ENCODE measurements at places on chromosomes 7 and 10.

GRCh38 chr7:48058990-48059389, 23.6 kb downstream of the C7orf57 start:
- DNase-seq, result no peak

DNA sequence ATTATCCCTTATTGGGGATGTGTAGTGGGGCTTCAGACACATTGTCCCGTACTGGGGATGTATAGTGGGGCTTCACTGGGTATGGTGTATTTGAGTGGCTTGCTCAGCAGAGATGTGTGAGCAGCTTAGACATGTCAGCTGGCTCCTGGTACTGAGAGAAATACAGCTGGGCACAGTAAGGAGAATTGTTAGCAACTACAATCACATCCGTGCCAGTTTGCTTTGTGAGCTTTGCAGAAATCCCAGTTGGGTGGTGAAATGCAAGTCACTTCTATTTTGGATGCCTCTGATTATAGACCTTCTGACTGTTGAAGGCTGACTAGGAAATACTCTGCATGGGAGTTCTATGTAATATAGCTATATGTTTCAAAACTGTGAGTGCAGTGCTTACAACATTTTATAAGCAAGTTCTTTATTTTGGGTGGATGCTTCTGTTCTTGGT, 10.8 kb downstream of the CCNY start:
- DNase-seq, result no peak

DNA sequence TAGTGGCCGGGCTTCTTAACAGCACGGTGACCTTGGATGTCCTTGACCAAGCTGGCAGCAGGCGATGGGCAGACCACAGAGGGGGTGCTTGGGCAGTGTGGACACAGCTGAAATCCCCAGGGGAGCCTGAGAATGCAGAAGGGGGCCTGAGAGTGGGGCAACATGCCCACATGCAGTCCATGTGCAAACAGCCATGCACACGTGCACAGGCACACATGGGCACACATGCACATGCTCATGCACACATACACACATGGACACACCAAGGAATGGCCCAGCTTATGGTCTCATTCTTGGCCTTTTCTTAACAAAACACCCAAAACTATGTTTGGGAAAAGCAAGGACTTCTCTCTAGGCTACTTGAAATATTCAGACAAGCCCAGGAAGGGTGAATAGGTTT, 483.9 kb upstream of the MKI67 start:
- no peak for DNase-seq

GRCh38 chr7:70405241-70405640, 726.7 kb upstream of the GALNT17 start:
- DNase-seq, result no peak

DNA sequence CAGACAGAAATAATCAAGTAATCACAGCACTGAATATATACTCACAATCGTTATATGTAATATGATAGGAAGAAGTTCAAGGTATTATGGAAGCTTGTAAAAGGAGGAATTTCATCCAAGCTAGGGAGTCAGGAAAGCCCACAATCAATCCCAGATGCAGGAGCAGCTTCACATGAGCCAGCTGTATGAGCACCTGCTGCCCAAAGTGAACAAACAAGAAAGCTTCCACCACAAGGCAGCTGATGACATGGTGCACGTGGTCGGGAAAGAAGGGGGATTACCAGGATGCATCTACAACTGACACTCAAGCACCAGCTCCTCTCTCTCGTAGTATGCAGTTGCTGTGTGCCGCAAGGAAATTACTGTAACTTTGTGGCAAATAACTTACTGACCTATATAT, 225.2 kb downstream of the XPNPEP1 start:
- DNase-seq, result no peak

- no peak for DNase-seq
Measured at GRCh38 chr10:73519336-73519735, 23.5 kb upstream of the PPP3CB start.

GRCh38 chr7:66529883-66530610, 98.6 kb upstream of the KCTD7 start:
- no peak for DNase-seq

DNA sequence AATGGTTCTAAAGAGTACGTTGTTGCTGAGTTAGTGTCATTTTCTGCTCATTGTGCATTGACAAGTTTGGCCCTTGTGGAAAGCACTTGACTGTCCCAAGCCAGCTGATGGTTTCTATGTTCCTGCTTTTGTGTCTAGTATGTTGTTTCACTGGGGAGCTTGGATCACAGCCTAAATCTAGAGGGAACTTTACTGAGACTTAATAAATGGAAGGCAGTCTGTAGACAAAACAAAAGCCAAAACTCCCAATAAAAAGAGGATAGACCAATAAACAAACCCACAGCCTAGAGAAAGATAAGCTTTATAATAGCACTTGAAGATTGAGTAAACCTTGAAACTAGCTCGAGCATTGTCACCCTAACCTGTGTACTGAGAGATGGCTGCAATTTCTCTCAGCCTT, 196.8 kb downstream of the ADRA2A start:
- DNase-seq, result no peak

GRCh38 chr10:79069325-79070080, 737 bp downstream of the ZMIZ1 start:
- DNase-seq, result peak; percentile 35

- DNase-seq, result no peak
Measured at GRCh38 chr7:45511721-45512597, 62.2 kb upstream of the ADCY1 start.

- no peak for DNase-seq
Measured at GRCh38 chr10:78864761-78865537, 203.8 kb upstream of the ZMIZ1 start.

GRCh38 chr10:128873411-128874054, 593.5 kb upstream of the MGMT start:
- no peak for DNase-seq

GRCh38 chr7:87056346-87056745, 3.1 kb downstream of the ELAPOR2 start:
- DNase-seq, result no peak

GRCh38 chr10:110918269-110918642, 724 bp downstream of the BBIP1 start:
- DNase-seq, result peak; percentile 74

DNA sequence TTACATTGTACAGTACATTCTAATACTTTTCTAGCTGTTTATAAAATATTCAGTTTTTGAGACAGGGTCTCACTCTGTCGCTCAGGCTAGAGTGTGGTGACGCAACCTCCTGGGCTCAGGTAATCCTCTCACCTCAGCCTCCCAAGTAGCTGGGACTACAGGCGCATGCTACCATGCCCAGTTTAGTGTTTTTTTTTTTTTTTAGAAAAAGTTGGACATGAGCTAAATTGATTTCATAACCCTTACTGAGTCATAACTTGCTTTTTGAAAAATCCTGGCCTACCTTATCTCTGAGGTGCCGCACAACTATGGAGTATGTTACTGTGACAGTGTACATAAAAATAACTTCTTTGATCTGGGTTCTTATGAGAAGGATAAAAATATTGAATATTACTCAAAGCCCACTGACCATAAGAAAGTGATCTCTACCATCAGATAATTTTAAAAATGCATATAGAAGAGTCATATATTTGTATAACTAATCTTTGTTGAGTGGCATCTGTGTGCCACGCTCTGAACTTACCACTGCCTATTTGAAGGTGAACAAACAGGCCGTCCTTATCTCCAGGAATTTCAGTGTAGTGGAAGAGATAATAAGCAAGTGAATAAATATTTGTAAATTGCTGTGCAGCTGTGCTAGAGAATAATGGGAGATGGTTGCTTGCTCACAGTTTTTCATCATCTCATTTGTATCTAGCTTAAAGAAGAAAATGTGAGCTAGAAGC, 73.2 kb downstream of the PPP1R9A start:
- no peak for DNase-seq

DNA sequence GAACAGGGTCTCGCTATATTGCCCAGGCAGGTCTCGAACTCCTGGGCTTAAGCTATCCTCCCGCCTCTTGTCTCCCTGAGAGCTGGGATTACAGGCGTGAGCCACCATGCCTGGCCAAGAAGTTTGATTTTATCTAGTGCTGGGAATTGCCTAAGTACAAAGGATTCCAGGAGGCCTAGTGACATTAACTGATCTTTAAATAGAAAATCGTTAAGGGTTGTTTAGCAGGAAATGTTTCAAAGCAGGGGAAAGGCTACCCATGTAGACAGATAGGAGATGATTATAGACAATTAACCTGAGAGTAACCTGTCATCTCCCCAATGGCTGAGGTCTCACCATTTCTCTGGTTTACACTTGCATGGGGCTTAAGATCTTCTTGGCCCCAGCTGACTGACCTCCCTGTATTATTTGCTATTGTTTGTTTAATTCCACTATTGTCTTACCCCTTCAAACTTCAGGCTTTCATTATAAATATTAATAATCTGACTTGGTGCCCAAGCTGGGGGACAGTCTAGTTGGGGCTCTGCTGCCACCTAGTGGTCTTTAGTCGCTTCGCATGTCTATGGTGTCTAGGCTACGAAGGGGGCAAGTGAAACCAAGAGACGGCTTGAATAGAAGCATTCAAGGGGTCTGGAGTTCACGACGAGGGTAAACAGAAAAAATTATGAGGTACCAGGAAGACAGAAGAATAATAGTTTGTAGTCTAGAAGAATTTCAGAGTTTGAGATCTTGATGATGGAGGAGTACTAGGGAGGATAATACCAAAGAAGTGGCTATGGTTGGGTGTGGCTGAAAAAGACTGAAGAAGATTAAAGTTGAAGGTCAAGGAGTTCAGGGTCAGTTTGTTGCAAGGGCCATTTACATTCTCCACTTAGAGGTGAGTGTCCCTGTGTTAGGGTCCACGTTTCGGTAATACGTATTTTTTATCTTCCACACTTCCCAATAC, 40.4 kb upstream of the BPGM start:
- DNase-seq, result peak; percentile 11

GRCh38 chr10:122123186-122123585, 134.2 kb downstream of the TACC2 start:
- DNase-seq, result no peak

DNA sequence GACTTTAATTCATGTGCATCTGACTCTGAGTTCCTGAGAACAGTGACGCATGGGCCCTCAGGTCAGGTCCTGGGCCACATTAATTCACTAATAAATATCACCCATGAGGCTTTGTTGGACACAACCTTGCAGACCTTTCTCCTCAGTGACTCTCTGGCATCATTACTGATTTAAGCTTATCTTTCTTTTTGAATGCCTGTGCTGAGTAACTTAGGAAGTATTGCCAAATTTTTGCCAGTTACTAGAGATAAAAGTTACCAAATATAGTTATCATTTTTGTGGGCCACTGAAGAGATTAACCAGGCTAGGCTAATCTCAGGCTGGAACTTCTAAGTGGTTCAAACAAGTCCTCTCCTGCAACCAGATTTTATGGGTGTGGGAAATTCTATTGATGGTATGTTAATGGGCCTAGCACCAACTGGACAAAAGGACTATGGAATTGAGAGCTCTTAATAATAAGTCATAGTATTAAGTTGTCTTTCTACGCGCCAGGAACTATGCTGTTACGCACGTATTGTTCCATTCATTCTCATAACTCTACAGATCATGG, 28.8 kb upstream of the PRTFDC1 start:
- DNase-seq, result no peak

DNA sequence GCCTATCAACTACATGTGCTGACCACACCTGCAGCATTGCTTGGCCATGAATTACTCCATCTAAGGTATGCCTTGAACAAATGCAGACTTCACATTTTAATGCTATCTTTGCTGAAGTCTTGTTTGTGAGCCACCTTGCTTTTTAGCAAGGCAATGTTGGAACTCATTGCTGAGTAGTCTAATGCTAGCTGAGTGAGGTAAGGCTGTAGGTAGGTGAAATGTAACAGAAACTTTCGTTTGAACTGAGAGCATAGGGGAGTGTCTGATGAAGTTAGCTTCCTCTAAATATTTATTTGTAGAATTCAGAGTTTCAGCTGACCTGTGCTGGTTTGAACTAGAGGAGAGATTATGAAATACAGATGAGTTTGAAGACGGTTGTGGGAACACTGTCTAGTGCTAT, 238.5 kb downstream of the SEMA3A start:
- no peak for DNase-seq

GRCh38 chr10:97564776-97565175, 7.8 kb upstream of the ANKRD2 start:
- DNase-seq, result no peak

DNA sequence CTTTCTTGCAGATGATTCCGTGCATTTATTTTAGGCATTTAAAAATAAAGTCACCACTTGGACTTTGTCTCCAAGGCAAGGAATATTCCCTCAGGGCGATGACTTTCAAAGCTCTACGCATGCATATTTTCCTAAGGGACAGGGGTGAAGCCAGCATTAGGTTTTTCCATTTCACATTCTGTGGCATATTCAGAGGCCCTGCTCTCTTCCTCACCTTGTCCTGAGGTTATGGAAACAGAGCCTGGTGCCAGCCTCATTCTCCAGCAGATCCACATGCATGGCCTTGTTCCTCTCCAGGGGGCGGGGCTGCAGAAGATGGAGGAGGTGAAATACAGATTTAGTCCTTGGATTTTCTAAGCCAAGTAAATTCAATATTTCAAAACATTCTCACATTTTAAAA, 11.6 kb upstream of the LYZL1 start:
- DNase-seq, result no peak

- no peak for DNase-seq
Measured at GRCh38 chr10:20288060-20288459, 471.8 kb downstream of the PLXDC2 start.

DNA sequence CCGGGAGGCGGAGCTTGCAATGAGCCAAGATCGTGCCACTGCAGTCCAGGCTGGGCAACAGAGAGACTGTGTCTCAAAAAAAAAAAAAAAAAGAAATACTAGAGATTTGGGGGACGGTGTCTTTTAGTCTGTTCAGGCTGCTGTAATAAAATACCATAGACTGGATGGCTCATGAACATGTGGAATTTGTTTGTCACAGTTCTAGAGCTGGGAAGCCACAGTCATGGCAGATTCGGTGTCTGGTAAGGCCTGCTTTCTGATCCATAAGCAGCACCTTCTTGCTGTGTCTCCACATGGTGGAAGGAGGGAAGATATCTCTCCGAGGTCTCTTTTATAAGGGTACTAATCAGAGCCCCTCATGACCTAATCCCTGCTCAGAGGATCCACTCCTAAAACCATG, 102.7 kb upstream of the MKLN1 start:
- no peak for DNase-seq

DNA sequence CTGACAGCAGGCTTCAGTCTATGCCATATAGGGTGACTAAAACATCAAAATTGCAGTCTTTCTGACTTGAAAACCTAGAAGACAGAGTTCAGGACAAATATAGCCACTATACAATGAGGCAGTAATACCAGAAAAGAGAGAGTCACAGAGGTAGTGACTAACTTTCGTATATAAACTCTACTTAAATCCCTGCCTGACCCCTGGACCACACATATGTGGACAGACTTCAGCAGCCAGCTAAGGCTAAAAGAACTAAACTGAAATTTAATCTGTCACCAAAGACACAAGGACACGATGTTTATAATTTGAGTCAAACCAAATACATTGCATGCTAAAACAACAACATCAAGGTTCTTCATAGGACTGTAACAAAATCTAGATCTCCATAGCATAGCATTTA, 64.6 kb upstream of the MACROH2A2 start:
- no peak for DNase-seq

DNA sequence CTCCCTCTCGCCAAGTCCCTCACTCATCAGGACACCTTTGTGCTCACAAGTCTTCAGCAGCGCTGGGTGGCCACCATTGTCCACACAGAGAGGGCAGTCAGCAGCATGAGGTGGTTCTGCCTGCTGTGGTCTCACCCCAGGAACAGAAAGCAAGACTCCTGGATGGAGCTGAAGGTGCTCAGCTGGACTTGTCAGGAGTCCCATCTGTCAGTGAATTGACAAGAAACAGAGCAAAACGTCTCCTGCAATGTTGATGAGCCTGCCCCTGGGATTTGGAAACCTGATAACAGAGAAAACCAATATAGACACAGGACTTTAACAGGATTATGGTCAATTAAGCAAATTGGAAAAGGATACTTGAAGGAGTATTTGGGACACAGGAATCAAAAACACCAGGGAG, 122.2 kb upstream of the PRSS58 start:
- no peak for DNase-seq

All from stimulated activated CD8-positive, alpha-beta memory T cell treated with anti-CD3 and anti-CD28 coated beads, Interleukin-12 subunit alpha, Interleukin-12 subunit beta, amount 100 ng/mL, for 4 hours (primary cell).